Effector memory CD8-positive, alpha-beta T cell (primary cell): ENCODE measurements at places on chromosomes 7 and 10.

DNA sequence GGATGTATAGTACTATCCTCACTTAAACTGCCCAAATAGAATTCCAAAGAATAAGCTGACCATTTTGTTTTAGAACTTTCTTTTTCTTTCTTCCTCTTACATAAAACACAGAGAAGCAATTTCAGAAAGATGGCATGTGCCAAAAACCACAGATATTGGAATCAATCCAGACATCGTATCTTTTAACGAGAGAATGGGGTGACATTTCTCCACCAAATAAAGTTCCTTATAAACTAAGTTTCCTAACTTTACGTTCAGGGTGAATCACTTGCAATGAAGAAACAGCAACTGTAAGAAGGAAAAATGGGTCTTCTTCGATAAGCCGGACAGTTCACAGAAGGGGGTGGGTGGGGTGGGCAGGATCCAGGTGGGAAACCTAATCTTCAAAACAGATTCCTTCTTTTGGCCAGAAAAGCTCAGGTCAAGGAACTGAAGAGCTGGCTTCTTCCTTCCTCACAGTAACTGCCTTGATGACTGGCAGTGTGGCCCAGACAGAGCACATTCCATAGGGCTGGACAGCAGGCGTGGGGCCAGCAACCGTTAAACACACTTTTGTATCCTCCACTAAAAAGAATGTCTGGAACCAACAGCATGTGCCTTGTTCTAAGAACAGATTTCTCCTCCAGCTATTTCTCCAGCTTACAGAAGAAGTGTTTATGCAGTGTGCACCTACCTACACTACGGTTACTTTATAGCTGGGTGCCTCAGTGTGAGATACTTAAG lies 31.5 kb downstream of the CREB3L2 start:
- DNase-seq: no peak

- DNase-seq: no peak
Observed at GRCh38 chr7:57203161-57203791, 71.0 kb upstream of the ZNF479 start.

DNA sequence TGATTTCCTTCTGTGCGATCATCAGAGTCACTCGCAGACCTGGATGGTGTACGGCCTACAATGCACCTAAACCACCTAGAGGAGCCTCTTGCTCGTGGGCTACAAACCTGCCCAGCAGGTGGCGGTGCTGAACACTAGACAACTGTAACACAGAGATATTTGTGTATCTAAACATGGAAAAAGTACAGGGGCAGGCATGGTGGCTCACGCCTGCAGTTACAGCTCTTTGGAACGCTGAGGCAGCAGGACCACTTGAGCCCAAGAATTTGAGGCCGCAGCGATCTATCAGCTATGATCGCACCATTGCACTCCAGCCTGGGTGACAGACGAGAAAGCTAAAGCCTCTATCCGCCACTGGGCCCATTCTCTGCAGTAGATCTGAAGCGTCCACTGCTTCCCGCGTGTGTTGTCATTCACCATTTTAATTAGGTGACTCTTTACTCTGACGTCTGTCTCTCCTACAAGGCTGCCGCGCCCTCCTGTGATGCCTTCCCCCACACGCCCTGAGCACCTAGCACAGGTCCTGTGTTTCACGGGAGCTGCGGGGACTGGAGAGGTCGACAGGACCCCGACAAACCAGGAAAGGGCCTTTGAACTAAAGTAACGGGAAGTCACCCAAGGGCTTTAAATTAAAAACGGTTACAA lies 774 bp downstream of the TUBGCP2 start:
- peak; percentile 83 for DNase-seq

DNA sequence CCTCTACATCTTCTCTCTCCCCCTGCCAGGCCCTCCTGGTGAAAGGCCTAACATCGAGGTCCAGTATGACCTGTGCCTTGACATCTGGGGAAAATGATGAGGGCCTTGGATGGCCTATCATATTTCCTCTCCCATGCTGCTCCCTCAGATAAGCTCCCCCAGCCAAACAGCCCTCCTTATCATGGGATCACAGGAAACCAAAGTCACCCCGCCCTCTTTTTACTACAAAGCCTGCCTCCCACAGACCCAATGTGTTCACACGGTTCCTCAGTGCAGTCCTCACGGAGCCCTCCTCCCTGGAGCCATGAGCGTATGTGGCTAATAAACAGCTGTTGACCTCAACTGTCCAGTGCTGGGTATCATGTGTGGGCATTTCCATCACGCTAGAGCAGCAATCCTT lies 32.0 kb downstream of the C10orf90 start:
- DNase-seq: no peak

GRCh38 chr7:132254455-132254854 lies 321.8 kb downstream of the PLXNA4 start:
- DNase-seq: no peak

GRCh38 chr10:7520507-7521485 lies 110.0 kb upstream of the SFMBT2 start:
- no peak for DNase-seq

DNA sequence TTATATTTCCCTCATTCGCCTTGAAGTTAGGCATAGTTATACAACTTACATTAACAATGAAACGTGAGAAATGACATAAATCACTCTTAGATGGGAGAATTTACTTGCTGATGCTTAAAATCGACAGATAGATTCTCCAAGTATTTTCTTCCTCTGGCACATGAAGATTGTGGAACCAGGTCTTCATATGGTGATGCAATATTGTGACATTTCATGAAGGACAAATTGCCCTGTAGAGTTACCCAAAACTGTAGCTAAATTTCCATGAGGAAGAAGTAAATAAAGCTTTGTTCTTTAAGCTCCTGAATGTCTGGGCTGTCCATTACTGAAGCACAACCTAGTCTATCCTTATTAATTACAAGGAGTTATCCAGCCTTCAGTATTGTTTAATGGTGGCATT lies 353.1 kb downstream of the THSD7A start:
- no peak for DNase-seq

- no peak for DNase-seq
Observed at GRCh38 chr7:92631067-92631849, 41.1 kb upstream of the FAM133B start.

DNA sequence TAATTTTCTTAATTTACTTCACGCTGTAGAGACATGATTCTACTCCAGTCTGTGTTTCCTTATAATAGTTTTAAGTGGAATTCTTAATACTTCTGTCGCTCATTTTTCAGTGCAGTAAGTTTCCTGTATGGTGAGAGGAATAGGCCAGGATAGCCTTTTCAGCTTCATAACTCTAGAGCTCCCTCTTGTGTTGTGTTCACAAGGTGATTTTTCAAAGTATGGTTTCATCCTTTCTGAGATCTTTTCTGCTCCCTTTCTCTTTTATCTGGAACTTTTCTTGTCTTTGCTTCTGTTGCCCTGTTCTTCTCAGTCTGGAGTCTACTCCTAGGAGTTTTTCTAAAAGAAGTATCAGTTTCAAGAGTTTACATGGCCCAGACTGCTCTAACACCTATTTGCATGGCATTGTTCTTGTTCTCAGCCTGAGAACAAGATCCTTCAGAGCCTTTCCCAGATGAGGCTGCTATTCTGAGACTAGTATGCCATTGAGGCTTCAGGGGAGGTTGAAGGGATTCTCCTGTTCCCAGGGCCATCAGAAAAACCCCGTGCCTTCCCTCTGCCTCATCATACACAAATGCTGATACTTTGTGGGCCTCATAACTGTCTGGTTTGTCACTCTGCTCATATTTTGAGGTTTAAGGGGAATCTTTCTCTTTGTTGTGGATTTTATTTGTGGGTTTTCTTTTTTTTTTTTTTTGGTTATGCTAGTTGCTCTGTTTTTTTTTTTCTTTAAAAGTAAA lies 21.8 kb downstream of the NET1 start:
- DNase-seq: no peak

DNA sequence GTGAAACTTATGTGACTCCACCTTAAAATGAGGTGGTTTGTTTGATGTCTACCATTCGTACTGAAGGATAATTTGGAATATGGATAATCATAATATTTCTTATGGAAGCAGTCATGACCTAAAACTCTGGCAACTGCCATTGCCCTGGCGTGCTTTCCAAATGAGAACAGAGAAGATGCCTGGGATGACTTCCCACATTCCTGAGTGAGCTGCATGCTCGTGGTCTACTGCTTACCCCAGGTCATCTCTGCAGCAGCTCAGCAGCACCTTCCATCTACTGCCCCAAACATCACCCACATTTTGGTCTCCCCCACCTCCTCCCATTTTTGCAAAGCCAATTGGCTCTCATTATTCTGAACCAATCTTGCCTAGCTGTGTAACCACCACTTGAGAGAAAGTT lies 40.1 kb downstream of the LYZL1 start:
- DNase-seq: no peak

DNA sequence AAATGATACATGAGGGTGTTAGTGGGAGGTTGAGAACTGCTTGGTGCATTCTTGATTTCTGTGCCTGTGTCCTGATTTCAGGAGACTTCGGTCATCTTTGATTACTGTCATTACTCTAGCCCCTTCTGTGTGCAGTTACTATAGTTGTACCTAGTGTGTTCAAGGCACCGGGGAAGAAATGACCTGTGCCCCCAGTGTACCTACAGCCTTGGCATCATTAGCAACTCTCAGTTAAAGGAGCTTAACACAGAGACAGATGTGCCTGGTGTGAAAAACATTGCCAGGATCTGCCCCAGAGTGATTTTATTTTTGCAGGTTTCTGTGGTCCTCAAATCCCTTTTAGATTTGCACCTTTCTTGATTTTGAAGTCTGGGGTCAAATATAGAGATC lies 62.2 kb downstream of the ARID5B start:
- DNase-seq: no peak

DNA sequence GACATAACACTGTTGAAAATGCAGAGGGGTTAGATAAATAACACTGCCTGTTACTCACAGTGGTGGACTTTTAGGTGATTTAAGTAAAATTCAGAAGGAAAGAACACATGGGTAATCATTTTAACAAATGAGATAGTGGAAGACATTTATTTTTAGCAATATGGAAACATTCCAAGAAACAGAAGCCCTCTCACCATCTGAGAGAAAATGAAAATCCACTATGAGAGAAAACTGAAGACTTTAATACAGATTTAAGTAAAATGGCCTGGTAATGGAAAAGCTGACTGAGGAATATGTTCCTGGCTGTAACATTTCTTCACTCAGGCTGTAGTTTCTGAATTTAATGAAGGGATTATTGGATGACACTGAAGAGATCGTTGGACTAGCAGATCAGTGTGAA lies 12.1 kb upstream of the ZNF786 start:
- DNase-seq: no peak

GRCh38 chr10:93073539-93074146 lies at the start of gene CYP26A1:
Gene CYP26A1 (plus strand): TSS chr10:93073893. CDS start chr10:93073935, 42 bp downstream.
- DNase-seq: no peak

DNA sequence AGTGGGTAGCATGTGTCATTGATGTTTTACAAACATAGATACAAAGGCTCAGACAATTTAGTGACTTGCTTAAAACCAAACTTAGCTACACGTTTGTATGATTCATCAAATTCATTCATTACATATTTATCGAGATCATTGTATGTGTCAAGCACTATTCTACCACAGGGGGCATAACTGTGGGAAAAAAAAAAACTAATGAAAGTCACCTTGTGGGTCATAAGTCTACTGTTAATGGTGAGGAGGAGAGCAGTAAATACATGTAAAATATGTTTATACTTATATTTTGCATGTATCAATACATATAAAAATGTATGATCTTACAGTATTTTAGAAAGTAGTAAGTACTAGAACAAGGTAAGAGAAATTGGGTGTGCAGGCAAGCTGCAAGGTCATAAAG lies 933.8 kb downstream of the IPMK start:
- no peak for DNase-seq

GRCh38 chr7:135459951-135460567 lies 49.8 kb downstream of the CNOT4 start:
- no peak for DNase-seq

- DNase-seq: no peak
Observed at GRCh38 chr7:28132959-28133870, 47.4 kb downstream of the JAZF1 start.

GRCh38 chr10:114084215-114084614 lies 40.5 kb downstream of the ADRB1 start:
- no peak for DNase-seq

- DNase-seq: no peak
Observed at GRCh38 chr7:28891192-28891875, 66.8 kb downstream of the TRIL start.
